Hepatocyte (in vitro differentiated cells): ENCODE measurements at places on chromosomes 5 and 9. TPM values are rescaled to one million over a fixed set of nuclear protein-coding genes. Genes with fewer than 3 reads are reported as not detected.
A peak's percentile ranks its signal among the peaks of the same experiment; 100 is the strongest.

GRCh38 chr5:66821688-66822429 lies 225.7 kb downstream of the MAST4 start:
- no peak for DNase-seq

- no peak for DNase-seq
Measured at GRCh38 chr9:8468045-8468637, 668.6 kb upstream of the DMAC1 start.

DNA sequence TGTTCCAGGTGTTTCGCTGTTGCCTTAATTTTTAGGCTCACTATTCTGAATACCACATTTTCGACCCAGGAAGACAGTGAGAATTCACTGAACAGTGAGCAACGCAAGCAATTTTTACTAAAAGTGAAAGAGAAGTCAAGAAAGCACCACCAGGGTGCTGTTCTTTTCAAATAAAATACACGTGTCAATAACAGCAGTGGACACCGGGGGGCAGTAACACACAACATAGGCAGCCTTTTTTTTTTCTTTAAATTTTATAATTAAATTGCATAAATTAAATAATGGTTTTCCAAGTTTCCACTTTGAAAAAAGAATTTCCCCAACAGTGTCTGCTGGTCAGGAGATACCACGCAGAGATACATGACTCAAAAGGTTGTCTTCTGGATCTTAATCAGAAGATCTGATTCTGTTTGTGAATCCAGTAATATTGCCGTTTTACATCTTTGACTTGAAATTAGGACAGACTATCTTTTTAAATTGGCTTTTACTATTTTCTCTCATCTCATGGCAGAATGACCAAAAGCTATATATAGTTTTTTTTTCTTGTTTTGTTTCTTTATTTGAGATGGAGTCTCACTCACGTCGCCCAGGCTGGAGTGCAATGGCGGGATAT lies 47.1 kb upstream of the SH3GL2 start:
- peak; percentile 73 for DNase-seq

The TMEM174 gene
- not detected in 2 replicates for total RNA-seq

DNA sequence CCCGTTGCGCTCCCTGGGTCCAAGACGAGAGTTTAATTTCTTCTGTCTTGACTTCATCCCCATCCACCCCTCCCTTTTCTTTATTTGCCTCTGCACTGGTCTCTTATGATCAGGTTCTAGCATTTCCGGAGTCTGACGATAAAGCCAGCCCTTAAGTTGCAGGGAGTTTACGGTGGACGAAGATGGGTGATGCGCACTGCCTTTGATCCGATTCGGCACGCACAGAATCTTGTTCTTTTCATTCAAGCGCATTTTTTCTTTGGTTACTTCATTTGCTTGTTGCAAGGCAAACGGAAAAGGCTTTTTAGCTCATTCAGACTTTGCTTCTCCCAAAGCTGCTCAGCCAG lies 488 bp upstream of the MCTP1 start:
- no peak for DNase-seq

- DNase-seq = peak; percentile 16
Measured at GRCh38 chr5:148949841-148950470, 112.9 kb downstream of the SH3TC2 start.

- no peak for DNase-seq
Measured at GRCh38 chr9:107178293-107178692, 104.8 kb upstream of the RAD23B start.

GRCh38 chr9:32161720-32162119 lies 222.7 kb upstream of the ACO1 start:
- no peak for DNase-seq

- no peak for DNase-seq
Measured at GRCh38 chr5:62288118-62288517, 17.9 kb upstream of the KIF2A start.

- DNase-seq = no peak
Measured at GRCh38 chr9:5326187-5326586, 13.5 kb downstream of the RLN1 start.

The ENTPD8 gene
- 6.1 and 7.1 TPM in 2 replicates for total RNA-seq

DNA sequence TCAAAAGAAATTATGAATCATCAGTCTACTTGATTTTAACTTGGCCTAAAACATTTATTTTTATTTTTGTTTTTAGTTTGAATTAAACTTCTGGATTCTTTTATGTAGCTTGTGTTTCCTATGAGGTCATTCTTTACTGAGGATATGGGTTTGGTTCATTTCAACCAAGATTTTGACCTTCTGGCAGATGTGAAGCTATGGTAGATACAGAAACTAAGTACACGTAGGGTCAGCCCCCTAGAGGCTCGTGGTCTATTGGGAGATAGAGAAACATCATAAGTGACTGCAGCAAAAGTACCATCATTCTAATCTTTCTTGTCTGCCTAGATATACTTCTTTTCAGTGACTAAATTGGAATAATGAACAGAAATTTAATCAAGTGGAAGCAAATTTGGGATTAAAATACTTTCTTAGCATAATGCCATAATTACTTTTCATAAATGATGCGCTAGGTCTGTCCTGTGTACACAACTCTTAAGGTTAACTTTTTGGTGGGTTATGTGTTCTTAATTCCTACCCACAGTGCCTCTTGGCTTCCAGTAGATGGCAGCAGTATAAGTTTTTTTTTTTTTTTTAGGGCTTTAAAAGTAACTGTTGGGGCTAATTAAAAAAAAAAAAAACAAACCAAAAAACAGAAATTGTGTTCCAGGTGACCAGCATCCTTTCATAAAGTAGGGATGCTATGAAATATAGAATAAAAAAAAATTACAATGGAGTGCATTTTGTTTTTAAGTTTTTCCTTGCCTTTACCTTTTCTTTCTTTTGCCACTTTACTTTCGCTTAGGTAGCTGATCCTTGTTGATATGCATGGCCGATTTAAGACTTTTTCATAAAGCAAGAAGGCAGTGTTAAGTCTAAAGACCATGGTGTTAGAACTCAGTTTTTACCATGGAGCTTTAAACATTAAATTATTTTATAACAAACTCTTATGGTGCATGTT lies 49.9 kb downstream of the LRRTM2 start:
- peak; percentile 17 for DNase-seq

The SHOC1 gene
- total RNA-seq = 0.04 and 0.37 TPM in 2 replicates

The MFAP3 gene
- 65.4 and 82.2 TPM in 2 replicates for total RNA-seq

The AK8 gene
- total RNA-seq = 0.40 and 1.8 TPM in 2 replicates

GRCh38 chr9:120091206-120091605 lies 488.8 kb downstream of the CDK5RAP2 start:
- no peak for DNase-seq

- peak; percentile 17 for DNase-seq
Measured at GRCh38 chr5:156475182-156476157, 148.5 kb downstream of the SGCD start.

The MYMK gene
- not detected in 2 replicates for total RNA-seq

DNA sequence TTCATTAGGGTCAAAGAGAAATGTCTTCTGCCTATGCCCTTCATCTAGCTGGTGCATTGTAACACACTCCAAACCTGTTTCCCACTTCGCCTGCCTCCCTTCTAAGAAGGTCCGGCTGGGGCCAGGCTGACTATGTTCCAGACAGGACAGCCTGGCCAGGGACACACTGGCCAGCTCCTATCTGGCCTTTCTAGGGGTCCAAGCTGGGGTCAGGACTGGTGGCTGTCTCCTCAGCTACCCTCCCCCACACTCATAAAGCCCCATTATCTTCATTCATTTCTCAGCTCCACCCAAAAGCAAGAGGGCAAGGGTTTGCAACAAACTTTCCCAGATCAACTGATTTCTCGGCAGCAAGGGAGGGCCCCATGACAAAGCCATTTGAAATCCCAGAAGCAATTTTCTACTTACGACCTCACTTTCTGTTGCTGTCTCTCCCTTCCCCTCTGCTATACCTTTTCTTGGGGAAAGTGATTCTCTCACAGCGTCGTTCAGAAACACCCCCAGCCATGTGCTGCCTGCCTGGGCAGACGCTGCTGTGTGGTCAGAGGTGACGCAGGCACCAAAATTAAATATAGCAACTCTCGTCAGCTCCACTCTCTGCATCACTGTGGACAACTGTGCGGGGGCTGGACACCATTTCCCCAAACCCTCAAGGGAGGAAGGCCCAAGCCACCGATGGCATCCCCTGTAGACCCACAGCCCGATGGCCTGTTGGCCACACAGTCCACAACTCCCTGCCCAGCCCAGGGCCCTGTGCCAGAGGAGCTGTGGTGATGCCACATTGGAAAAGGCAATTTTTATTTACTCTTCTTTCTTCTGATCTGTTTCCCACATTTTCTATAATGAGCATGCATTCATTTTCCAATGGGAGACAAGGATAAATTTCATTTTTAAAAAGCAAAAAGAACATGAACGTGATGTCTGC lies 6.1 kb downstream of the IL13 start:
- peak; percentile 39 for DNase-seq

GRCh38 chr9:16571127-16571802 lies 299.2 kb downstream of the BNC2 start:
- no peak for DNase-seq

- no peak for DNase-seq
Measured at GRCh38 chr9:23372703-23373102, 453.3 kb downstream of the ELAVL2 start.

The C9orf153 gene
- total RNA-seq = not detected in 2 replicates

The GGTA1 gene
- 0.07 and 0.72 TPM in 2 replicates for total RNA-seq

The CCNI2 gene
- 1.2 and 1.4 TPM in 2 replicates for total RNA-seq

DNA sequence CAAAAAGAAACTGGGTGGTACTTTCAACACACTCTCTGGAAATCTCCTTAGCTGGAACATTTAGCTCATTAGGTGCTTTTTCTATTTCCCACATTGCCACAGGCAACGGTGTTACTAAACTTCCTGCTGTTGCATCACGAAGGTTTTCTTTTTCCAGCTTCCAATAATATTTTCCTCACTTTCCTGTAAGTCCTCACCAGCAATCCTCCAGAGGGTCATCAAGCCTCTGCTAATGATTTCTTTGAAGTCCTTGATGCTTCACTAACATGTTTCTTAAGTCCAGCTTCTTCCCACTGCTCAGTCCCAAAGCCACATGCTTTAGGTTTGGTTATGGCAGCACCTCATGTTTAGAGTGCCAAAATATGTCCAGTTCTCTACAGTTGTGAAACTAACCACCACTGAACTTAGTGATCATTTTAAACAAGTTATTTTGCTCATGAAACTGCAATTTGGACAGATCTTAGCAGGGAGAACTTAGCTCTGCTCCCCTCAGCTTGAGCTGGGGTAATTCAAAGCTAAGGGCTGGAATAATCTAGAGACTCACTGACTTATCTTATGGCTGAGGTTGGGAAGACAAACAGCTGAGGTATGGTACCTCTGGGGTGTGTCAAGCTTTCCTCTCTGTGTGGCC lies 39.9 kb upstream of the RETREG1 start:
- DNase-seq = no peak

The TMEM232 gene
- total RNA-seq = 2.4 TPM in 2 replicates

The SLC4A9 gene
- total RNA-seq = 0.07 TPM in 1 of 2 replicates, not detected in the other

The SARDH gene
- 6.7 and 9.8 TPM in 2 replicates for total RNA-seq

The LHX6 gene
- 0.10 and 0.16 TPM in 2 replicates for total RNA-seq

- DNase-seq = no peak
Measured at GRCh38 chr9:81664638-81665222, 24.6 kb downstream of the TLE1 start.

GRCh38 chr9:133553973-133554713 lies 19.6 kb downstream of the ADAMTSL2 start:
- DNase-seq = no peak

The CDX1 gene
- 54.6 and 58.2 TPM in 2 replicates for total RNA-seq

DNA sequence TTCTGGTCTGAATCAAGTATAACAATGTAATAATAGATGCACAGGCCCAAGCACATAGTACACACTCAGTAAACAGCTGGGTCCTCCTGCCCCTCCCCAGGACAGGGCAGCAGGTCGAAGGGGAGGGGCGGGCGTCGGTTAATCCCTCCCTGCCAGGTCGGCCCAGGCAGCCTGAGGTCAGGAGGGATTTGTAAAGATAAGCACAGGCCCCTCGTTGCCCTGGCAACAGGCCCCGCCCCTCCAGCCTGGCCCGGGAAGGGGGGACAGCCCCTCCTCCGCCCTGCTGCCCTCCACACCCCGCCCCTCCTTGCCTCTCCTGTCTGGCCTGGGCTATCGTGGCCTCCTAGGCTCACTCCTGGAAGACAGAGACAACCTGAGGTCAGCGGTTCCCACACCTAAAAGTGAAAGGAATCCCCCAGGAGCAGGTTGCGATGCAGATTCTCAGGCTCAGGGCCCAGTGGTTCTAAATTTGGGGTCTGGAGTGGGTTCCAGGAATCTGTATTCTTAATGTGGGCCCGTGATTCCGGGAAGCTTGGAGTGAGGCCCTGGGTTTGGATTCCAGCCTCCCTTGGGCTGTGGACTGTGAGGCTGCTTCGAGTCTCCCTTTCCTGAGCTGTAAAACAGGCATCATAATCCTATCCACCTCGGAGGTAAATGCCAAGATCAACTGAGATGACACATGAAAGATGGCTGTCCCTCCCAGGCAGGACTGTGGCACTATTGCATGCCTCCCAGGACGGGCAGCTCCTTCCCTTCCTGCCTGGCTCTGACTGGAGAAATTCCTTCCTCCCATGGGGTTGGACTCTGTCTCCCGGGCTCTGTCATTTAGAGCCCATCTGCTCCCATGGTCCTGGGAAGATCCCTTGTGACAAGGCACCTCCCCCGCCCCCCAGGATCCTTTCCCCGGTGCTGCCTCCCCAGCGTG lies 4.4 kb downstream of the CRB2 start:
- DNase-seq = peak; percentile 92

DNA sequence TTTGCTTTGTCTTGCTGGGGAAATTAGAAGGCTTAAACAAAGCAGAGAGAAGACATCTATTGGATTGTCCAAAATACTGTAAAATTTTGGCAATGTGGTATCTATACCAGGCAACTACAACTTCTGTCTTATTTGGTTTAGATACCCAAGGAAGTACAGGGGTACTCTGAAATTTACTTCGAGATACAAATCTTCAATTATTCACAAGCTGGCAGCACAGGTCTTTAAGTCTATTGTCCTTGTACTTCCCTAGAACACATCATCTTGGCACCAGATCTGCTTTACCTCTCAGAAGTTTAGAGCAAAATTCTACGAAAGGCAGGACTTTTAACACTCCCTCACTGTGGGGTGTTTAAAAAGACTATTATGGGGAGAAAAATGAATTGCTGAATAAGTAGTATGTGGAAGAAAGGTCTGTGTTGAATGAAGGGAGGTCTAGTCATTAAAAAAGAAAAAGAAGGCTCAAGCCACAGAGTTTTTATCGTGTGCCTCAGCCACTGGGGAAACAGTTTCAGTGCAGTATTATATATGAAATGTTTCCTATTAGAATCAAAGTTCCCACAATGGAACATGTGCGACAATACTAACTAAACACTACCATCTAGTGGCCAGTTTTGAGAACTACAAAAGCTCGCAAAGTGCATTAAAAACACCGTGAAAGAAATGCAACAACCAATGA lies 93.7 kb downstream of the PDE4D start:
- DNase-seq = peak; percentile 65

- peak; percentile 9 for DNase-seq
Measured at GRCh38 chr9:118761016-118761790, 608.0 kb downstream of the BRINP1 start.
